ENCODE measurements at places on chromosomes 16 and 17.

DNA sequence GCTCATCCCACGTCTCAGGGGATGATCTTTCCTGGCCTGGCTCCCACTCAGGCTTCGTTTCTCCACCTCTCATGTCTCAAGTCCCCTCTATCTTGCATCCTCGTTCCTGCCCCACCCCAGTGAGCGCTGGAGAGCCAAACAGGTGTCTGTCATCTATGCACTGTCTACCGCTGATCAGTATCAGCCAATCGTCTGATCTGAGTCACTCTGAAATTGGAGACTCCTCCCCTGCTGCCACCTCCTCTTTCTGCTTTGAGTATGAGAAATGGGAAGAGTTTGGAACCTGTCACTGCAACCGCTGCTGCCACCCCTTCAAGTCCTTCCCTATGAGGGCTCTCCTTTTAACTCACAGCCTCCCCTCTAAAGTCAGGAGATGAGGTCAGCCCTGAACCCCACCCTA lies 28.0 kb downstream of the FZD2 start:
- DNase-seq, result no peak

GRCh38 chr17:66273586-66273848 lies 28.9 kb upstream of the PRKCA start:
- no peak for DNase-seq

- DNase-seq, result no peak
Observed at GRCh38 chr17:41521574-41522261, 3.0 kb upstream of the KRT15 start.

- no peak for DNase-seq
Observed at GRCh38 chr17:50682938-50683337, 24.8 kb downstream of the ANKRD40 start.

DNA sequence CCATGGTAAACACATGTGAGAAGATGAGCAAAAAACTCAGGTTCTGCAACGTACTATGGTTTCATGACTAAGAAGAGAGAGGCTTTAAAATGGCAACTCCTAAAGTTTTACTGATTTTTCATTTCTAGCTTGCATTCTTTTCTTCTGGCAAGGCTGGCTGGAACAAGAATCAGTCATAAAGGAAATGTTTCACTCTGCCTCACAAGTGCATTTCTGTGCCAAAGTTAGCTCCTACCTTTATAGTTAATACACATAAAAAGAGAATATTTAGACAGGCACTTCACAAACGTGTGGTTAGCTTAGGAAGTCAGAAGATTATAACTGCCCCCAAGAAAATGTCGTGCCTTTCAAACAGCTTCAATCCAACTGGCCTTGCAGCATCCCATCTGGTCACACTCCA lies 417.1 kb upstream of the CDH11 start:
- no peak for DNase-seq

- no peak for DNase-seq
Observed at GRCh38 chr16:50269769-50270509, 3.6 kb downstream of the ADCY7 start.

DNA sequence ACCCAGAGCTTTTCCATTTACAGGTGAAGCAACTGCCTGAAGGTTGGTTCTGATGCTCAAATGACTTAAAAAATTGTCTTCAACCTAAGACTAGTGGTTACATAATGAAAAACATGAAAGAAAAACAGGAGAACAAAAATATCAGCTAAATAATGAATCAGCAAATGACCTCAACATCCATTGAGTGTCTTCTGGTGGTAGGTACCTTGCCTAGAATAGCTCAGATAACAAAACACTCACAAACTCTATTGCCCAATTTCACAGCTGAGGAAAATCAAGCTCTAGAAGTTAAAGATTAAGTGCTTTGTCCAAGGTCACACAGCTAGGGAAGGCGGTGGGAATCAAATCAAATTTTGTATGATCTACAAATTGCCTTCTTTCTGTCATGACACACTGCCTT lies 304.6 kb upstream of the CDH11 start:
- DNase-seq, result no peak

- no peak for DNase-seq
Observed at GRCh38 chr17:2805961-2806360, 9.7 kb downstream of the RAP1GAP2 start.

DNA sequence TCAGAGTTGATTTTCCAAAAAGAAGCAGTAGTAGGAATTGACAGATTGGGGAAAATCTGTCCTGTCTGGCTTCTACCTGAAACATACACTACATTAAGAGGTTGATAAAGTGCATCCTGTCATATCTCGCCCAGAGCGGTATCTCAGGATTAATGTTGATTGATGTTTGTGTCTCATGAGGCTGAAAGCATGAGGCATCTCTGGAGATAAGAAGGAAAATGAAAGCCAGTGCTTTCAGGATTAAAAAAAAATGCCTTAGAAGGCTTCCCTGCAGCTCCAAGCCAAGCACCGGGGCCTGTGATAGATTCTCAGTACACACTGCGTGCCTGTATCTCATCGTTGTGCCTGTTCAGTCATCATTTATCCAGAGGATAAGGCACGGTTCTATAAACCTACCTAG lies 26.4 kb upstream of the CD300E start:
- no peak for DNase-seq

DNA sequence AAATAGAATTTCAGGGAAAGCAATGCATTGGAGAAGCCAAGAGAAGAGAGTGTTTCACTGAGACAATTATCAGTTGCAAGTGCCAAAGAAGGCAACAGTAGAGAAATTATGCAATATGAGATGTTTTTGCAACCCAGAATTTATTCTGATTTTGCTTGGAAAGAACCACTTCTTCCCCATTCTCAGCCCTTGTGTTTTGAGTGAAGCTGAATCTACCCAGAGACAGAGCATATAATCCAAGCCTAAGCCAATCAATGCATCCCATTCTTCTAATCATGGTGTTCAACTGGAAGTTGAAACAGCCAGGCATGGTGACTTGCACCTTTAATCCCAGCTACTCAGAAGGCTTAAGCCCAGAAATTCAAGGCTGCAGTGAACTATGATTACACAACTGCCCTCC lies 6.9 kb upstream of the SCNN1G start:
- DNase-seq, result no peak

GRCh38 chr17:42979511-42980273 lies at the start of gene PTGES3L:
TSS of gene PTGES3L (minus strand) at chr17:42980080. CDS start at chr17:42980053, 27 bp downstream.
- DNase-seq, result no peak

DNA sequence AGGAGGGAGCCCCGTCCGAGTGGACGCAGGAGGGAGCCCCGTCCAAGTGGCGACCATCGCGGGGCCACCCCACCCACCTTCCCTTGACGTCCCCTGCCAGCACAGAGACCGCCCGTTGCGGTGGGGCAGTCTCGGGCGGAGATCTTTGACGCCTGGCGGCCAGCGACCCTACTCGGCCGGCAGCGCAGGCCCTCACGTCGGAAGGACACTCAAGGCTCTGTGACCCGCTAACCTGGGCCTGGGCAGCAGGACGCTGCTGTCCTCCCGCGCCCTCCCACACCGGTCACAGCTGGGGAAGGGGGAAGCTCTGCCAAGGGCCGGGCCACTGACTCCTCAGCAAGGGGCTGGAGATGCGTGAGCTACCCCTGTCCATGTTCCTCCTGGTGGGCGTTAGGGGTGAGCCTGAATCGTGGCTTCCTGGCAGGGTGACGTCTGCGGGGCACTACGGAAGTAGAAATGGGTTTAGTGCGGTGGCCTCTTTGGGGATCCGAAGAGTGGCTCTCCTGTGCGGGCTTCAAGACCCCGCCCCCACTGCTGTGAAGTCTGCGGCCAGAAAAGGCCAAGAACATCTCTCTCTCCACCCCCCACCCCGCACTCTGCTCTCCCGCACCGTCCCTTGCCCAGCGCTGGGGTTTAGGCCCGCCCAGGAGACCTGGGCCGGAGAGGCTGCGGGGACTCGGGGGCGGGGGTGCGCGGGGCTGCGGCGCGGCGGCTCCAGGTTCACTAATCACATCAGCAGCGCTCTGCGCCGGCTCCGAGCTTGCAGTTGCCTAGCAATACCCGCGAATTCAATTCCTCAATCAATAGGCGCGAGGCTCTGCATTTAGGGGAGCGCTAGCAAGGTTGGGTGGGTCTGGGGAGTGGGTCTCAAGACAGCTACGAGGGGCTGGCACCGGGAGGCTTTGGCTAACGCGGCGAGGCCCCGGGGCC lies 5.8 kb downstream of the CBX8 start:
- DNase-seq, result no peak

- DNase-seq, result no peak
Observed at GRCh38 chr16:12315330-12316136, 339.0 kb downstream of the SNX29 start.

GRCh38 chr17:32627239-32627996 lies 140.6 kb downstream of the CDK5R1 start:
- no peak for DNase-seq

- no peak for DNase-seq
Observed at GRCh38 chr17:1130191-1130590, 49.6 kb downstream of the ABR start.

- DNase-seq, result no peak
Observed at GRCh38 chr17:58436245-58436644, 18.9 kb upstream of the RNF43 start.
